ENCODE measurements at places on chromosomes 13 and 19.

GRCh38 chr19:14146789-14147216 is 10.4 kb upstream of the ASF1B start:
- no peak for DNase-seq

DNA sequence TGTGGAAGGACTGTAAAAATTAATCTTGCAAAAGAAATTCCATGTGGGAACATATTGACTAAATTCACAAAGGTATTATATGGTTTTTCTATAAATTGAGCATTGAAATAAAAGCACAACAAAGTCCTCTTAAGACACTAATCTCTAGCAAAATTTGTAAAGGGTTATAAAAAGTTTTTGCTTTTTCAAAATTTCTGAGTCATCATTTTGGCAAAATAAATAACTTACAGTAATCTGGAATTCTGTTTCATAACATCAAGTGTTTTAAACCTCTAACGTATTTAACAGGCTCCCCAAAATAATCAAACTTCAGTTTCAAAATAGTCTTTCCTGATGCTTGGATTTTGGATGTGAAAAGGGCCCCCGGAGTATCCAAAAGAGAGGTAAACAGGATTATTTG is 26.0 kb downstream of the MED4 start:
- no peak for DNase-seq

GRCh38 chr19:8398311-8398771 is 8.2 kb downstream of the RAB11B start:
- DNase-seq: no peak

DNA sequence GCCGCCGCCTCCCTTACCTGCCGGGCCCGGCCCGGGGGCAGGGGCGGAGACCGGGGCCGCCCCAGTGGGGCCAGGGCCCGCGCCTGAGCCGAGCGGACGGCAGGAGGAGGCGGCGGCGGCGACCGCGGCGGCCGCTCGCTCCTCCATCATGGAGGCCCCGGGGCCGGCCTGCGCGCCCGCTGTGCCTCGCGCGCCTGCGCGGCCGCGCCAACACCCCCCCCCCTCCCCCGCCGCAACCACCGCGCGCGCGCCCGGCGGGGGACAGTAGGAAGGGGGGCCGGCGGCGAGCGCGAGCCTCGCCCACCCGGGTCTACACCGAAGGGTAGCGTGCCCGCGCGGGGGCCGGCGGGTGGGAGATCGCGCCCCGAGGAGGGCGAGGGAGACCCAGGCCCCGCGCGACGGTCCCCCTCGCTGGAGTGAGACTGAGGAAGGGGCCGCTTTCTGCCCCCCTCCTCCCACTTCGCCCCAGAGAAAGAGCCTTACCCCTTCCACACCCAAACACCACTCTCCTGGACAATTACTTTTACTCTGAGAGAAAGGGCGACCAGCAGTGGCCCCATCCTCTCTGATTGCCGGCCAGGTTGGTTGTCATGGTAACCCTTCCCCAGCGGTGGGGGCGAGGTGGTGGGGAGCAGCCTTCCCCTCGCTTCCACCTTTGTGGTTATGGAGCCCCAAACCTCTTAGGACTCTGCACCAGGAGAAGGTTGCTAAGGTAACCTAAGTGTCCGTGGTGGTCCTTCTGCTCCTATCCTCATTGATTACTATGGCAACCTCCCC is at the start of gene STRN4:
TSS of gene STRN4 (minus strand) at position 170 of the 777 bp plus-strand sequence. CDS start at position 150, 20 bp downstream.
- DNase-seq: no peak

GRCh38 chr13:70568571-70568970 is 460.3 kb upstream of the KLHL1 start:
- no peak for DNase-seq

DNA sequence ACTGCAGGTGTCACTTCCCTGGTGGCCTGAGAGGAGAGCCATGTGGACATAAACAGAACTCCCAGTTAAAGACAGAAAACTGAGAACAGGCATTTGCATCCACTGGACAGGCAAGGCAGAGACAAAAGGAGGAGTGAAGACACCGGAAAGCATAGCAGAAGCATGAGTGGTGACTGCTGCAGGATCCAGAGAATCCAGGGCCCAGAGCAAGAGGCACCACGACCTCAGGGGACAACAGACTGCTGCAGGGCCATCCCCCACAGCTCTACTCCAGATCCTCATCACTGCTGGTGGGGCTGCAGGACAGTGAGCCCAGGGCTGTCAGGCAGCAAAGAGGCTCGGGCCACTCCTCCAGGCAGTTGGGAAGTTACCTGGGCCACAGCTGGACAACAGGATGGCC is 14.5 kb upstream of the ISYNA1 start:
- no peak for DNase-seq

GRCh38 chr19:18443406-18443805 is 5.5 kb upstream of the ISYNA1 start:
- no peak for DNase-seq

DNA sequence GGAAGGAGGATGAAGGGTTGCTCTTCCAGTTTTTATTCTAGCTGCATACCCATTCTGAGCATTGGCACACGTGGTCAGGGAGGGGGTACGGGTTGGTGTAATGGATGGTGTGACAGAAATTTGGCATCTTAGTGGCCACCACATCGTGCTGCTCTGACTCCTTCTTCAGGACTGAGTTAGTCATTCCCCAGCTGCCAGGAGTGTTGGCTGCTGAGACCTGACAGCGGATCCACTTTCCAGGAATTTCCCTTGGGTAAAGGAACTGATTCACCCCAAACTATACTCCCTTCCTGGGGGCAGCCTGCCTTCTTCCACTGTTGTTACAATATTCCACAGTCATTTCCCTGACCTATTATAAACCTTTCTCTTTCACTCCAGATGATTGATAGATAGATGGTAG is 595.5 kb upstream of the KLHL1 start:
- no peak for DNase-seq

- no peak for DNase-seq
Observed at GRCh38 chr13:21045100-21045499, 16.3 kb downstream of the LATS2 start.

DNA sequence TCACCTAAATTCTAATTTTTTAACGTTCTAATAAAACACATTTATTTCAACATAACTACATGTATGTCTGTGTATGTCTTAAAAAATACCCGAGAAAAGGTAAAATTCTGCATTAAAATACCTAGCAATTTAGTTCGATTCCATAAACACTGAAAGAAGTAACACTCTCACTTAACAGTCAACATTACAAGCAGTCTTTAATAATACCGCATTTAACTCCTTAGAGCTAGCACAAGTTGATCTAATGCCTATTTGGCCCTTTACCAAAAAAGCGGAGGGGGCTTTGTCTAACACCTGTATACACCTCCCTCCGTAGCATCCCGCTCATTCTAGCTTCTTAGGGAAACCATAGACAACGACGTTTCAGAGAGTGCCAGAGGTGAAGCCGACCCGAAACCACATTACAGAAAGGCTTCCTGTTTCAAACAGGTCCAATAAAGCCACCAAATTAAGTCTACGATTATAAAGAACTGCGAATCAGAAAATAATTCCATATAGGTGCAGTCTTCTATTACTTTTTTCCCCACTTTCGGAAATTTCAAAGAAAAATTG is 1.2 kb downstream of the SPART start:
- no peak for DNase-seq

GRCh38 chr13:57824121-57824520 is 192.6 kb downstream of the PCDH17 start:
- no peak for DNase-seq
